ENCODE measurements at places on chromosomes 3 and 15.
A peak's percentile ranks its signal among the peaks of the same experiment; 100 is the strongest.

- no peak for DNase-seq
Observed at GRCh38 chr3:135911110-135911509, 54.4 kb upstream of the PPP2R3A start.

- DNase-seq: no peak
Observed at GRCh38 chr15:69478259-69478781, 25.7 kb downstream of the RPLP1 start.

GRCh38 chr3:134804508-134805480 is 9.7 kb downstream of the EPHB1 start:
- DNase-seq: no peak

DNA sequence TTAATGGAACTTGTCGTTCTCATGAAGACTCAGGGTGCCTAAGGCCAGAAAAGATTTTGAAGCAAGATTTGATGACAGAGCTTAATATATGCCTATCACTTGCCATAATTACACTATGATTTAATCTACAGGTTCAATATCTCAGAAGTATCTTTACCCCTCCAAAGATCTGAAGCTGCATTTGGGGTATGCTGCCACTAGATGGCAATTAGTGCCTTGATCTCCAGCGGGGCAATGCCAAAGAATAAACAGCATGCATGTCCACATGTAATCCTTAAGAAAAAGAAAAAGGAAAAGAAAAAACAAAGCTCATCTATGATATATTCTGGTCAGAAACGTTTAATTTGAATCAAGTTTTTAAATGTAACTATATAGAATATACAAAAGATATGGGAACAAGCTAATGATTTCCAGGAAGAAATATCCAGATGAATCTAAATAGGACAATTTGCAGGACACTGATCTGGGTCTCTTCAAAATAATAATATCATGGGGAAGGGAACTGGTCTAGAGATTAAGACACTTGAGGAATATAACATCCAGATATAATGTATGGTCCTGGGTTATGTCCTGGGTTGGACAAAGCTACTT is 55.0 kb upstream of the SOX14 start:
- peak; percentile 7 for DNase-seq

DNA sequence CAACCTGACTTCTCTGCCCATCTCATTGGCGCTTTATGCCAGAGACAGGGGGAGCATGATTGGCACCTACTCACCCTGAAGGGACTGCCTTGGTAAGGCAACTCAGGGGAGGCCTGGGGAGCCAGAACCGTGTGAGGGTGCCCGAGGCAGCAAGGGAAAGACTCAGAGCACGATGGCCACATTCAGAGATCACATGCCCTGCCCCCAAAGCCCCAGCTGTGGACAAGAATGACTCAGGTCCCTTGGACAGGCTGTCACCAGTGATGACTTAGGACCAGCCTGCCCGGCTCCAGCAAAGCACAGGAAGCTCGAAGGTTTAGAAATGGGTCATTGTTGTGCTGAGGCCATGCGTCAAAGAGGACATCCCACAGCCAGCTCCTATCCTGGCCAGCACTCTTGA is 49.1 kb upstream of the LIMD1 start:
- DNase-seq: no peak

- no peak for DNase-seq
Observed at GRCh38 chr15:66462627-66463026, 34.9 kb downstream of the SNAPC5 start.

- no peak for DNase-seq
Observed at GRCh38 chr15:95715116-95715903, 615.2 kb upstream of the NR2F2 start.

DNA sequence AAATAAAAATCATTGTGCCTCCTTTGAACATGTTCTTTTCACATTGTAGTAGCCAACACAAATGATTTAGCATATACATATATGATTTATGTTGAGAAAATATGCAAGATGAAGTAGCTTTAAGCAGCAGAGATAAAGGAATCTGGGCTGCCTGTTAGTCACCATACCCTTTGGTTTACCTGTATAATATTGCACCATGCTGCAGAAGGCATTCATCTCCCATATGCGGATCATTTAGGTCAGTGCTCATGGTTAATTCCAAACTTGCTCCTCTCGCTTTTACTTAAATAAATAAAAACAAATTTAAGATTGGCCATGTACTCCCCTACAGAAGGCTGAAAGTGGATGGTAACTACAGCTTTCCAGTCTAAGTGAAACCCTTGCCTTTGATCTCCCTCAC is 86.7 kb upstream of the TBL1XR1 start:
- DNase-seq: no peak

- DNase-seq: no peak
Observed at GRCh38 chr3:38067508-38068233, 28.7 kb downstream of the DLEC1 start.

- DNase-seq: no peak
Observed at GRCh38 chr3:111725706-111726105, 130.6 kb upstream of the ZBED2 start.

- DNase-seq: no peak
Observed at GRCh38 chr3:51622868-51623267, 48.2 kb upstream of the TEX264 start.

GRCh38 chr15:42150219-42150970 is 6.0 kb downstream of the PLA2G4F start:
- no peak for DNase-seq

GRCh38 chr15:90002428-90002844 is 1.3 kb downstream of the ZNF710 start:
- DNase-seq: no peak

DNA sequence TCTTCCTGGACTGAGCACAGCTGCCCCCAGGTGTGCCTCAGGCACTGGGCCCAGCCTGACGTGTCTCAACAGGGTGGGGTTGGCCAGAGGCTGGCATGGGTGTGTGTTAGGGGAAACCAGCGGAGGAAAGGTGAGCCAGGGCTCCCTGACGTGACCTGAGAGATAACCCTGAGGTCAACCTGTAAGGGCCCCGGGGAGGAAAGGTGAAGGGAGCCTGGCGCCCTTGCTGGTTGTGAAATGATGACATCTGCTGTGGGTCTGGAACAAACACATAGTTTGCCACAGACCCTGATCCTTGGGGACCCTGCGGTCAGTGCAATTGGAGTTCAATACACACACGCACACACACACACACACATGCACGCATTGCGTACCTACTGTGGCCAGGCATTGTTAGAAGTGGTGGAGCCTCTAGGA is 100.2 kb upstream of the TLE3 start:
- no peak for DNase-seq

GRCh38 chr3:130956721-130957120 is 62.8 kb downstream of the ATP2C1 start:
- DNase-seq: no peak

DNA sequence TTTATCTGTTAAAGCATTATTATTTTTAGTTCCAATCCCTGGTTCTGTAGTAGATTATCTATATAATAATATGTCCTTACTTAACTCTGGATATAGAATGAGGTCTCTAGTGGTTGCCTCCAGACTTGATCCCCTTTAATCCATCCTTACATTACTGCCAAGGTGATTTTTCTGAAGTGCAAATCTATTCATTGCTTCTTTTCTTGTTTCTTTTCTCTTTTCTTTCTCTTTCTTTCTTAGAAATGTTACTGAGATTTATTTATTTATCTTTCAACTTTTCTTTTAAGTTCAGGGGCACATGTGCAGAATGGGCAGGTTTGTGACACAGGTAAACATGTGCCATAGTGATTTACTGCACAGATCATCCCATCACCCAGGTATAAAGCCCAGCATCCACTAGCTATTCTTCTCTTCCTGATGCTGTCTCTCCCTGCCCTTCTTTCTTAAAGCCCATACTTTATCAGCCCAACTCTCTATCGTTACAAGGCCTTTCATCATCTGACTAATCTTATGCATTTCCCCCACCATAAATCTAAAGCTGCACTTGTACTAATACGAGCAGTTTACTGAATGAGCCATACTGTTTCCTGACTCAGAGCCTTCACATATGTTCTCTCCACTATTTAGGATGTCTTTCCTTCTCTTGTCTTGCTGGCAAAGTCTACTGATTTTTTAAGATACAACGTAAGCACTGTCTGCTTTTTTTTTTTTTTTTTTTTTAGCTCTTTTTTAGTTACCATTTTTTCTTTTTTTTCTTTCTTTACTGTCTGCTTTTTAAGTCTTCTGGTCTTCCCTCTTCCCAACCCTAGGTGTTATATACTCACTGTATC is 4.6 kb downstream of the GLCE start:
- DNase-seq: no peak

GRCh38 chr3:11154036-11154952 is at the start of gene HRH1:
Gene HRH1, plus strand, starts transcription at chr3:11154493. Its CDS starts 104,545 bp downstream, at chr3:11259038.
- no peak for DNase-seq

DNA sequence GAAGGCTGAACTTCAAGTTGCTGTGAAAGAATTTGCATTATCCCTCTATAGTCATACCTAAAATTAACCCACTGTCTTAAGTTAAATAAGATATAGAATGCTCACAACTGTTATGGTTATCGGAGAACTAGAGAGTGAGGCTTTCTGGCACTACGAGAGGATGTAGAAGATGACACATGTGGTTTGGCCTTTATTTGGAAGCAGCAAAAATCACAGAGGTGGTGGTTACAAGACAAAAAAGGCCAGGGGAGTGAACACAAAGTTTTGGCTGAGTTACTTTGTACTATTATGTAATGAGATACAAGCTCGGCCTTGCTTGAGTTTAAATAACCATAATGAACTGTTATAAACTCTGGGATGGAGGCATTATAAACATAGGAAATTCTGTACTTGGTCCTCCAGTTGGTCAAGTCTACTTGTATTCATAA is 78.3 kb upstream of the ICE2 start:
- DNase-seq: peak; percentile 53

- no peak for DNase-seq
Observed at GRCh38 chr15:69565066-69565655, 112.5 kb downstream of the RPLP1 start.

GRCh38 chr3:108590460-108590859 is 938 bp downstream of the DZIP3 start:
- peak; percentile 51 for DNase-seq

DNA sequence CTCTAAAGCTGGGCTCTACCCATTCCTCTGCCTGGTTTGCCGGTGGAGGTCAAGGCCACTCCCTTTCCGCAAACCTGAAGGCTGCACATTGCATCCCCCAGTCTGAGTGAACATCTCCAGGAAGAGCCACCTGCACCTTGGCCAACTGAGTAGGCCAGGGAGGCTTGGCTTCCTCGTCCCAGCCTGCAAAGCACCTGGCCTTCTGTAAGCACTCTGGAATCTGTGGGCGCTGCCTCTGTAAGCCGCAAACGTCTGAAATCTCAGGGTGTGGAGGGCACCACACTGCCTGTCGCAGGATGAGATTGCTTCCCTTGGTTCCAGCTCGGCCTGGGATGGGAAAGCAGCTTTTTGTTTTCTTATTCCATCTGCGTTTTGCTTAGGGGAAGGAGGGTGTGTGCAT is 81.3 kb downstream of the SEC22A start:
- no peak for DNase-seq

- DNase-seq: no peak
Observed at GRCh38 chr3:73784686-73785392, 160.1 kb upstream of the PDZRN3 start.

DNA sequence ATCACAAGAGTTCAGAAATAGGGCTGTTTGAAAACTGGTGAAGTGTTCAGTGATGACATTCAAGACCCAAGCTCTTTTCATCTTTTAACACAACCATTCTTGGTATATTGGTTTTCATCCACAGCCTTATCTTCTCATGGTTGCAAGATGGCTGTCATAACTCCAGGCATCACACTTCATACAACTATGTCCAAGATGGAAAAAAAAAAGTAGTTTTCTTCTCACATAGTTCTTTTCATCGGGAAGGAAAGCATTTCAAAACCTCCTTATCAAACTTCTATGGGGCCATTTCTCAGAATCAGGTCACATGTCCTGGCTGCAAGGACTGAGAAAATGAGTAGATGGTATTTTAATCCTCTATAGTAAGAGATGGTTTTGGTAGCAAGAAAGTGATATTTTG is 21.1 kb upstream of the MFSD1 start:
- no peak for DNase-seq

DNA sequence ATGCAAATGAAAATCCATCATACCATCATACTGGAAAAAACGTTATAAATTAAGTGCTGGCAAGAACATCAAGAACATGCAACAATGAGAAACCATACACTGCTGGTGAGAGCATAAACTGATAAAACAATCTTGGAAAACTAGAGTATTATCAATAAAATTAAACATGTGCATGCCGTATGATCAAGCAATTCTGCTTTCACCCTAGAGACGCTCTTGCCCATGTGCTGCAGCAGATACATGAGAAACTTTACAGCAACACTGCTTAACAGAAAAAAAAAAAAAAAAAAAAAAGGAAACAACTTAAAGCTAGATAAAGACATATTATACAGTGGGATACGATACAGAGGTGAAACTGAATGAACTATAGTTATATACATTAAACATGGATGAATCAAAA is 21.8 kb downstream of the SPG11 start:
- DNase-seq: no peak

DNA sequence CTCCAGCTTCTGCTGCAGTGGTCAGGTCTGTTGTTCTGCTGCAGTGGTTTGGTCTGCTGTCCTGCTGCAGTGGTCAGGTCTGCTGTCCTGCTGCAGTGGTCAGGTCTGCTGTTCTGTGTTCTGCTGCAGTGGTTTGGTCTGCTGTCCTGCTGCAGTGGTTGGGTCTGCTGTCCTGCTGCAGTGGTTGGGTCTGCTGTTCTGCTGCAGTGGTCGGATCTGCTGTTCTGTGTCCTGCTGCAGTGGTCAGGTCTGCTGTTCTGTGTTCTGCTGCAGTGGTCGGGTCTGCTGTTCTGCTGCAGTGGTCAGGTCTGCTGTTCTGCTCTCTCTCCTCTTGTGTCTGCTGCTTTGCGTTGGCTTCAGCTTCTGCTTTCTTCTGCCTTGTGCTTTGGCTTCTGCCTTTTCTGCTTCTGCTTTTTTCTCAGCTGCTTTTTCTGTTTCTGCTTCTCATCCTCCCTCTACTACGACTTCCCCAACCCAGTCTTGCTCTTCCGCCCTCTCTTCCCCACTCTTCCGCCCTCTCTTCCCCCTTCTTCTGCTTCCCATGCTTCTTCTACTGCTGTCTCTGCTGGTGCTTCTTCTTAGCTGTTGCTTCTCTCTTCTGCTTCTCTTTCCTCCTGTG is 50.7 kb downstream of the FAM43A start:
- DNase-seq: no peak

GRCh38 chr3:78601249-78601648 is 1166.5 kb downstream of the ROBO1 start:
- no peak for DNase-seq

GRCh38 chr3:39638301-39638700 is 170.8 kb downstream of the MOBP start:
- DNase-seq: no peak

GRCh38 chr3:112519424-112520001 is 20.2 kb upstream of the BTLA start:
- peak; percentile 67 for DNase-seq

- no peak for DNase-seq
Observed at GRCh38 chr15:48413304-48413703, 82.1 kb downstream of the DUT start.

GRCh38 chr3:126745760-126746394 is 41.8 kb downstream of the CHCHD6 start:
- peak; percentile 16 for DNase-seq

- no peak for DNase-seq
Observed at GRCh38 chr15:90101130-90101968, 919 bp downstream of the IDH2 start.

GRCh38 chr3:72938471-72939265 is 50.8 kb downstream of the GXYLT2 start:
- peak; percentile 55 for DNase-seq

Data from Jurkat, Clone E6-1 (cell line).